ENCODE measurements at places on chromosomes 2 and 18.

- DNase-seq, result no peak
Observed at GRCh38 chr2:105518897-105519296, 120.0 kb upstream of the FHL2 start.

- DNase-seq, result no peak
Observed at GRCh38 chr2:51324051-51324450, 292.1 kb upstream of the NRXN1 start.

- no peak for DNase-seq
Observed at GRCh38 chr18:7147399-7147798, 29.8 kb upstream of the LAMA1 start.

DNA sequence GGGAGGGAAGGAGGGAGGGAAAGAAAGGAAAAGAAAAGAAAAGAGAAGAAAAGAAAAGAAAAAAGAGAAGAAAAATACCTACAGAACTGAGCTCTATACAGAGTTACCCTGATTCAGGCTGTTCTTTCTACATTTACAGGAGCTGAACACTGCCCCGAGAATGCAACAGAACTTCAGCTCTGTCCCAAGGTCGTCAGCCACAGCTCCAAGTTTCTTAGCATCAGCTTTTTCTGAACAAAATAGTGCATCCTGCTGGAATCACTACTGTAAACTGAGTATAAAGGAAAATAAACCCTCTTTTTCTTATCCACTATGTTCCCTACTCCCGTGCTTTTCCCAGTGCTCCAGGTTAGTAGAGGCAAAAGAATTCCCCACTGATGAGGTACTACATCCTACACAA, 4.7 kb upstream of the PPP4R1 start:
- no peak for DNase-seq
